GM18507 (cell line): ENCODE measurements at places on chromosomes 3 and 15.

GRCh38 chr3:82087958-82088357 is 326.5 kb upstream of the GBE1 start:
- DNase-seq, result no peak

DNA sequence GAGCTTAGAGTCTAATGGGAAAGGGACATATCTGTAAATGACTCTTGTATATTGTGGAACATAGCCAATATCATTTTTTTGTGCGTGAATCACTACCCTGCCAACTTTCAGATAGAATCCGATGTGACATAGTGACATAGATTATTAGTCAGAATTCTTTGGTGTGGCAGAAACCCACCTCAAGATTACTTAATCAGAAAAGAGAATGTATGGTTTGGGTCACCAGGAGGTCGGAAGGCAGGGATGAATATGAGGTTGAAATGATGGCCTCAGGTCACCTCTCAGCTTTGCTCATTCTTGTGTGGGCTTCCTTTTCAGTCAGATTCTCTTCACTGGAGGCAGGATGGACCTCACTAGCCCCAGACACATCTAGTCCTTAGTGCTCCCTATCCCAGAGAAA is 41.4 kb downstream of the SNAPC5 start:
- DNase-seq, result no peak

GRCh38 chr3:42094691-42095391 is 3.7 kb downstream of the TRAK1 start:
- no peak for DNase-seq

GRCh38 chr15:80550908-80551260 is 144.2 kb upstream of the ABHD17C start:
- no peak for DNase-seq

DNA sequence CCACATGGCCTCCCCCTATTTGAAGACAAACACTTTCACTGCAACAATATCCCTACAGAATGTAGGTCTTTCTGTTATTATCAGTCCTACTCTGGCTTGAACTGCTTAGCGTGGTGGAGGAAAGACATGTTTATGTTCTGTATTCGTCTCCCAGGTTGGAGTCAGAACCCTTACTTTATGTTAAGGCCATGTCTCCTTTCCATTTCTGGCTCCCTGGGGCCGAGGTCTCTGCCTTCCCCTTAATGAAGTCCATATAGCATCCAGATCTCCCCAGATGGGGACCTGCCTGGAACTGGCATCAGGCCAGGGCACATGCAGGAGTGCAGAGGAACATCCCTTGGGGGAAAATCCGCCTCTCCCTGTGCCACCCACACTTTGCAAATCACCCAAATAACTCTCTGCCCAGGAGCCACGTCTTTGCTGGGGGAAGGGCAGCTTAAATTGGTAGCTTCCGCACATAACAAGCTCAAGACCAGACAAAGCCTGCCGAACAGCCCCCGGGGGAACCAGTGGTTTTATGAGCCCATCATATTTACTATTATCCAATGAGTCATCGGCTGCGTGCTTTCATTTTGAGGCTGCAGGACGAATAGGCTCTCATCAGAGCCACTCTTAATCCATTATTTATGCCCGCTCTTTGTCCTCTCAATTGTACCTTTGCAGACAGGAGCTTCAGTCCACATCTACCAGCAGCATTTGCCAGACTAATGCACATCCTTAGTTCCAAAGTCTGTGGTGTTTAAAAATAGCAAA is 237.0 kb downstream of the UACA start:
- DNase-seq, result no peak

GRCh38 chr3:44482721-44483120 is 5.3 kb upstream of the ZNF445 start:
- DNase-seq, result no peak

GRCh38 chr3:56003129-56003528 is 465.1 kb downstream of the ERC2 start:
- DNase-seq, result no peak

GRCh38 chr3:4938281-4938982 is 40.8 kb upstream of the BHLHE40 start:
- DNase-seq, result no peak

DNA sequence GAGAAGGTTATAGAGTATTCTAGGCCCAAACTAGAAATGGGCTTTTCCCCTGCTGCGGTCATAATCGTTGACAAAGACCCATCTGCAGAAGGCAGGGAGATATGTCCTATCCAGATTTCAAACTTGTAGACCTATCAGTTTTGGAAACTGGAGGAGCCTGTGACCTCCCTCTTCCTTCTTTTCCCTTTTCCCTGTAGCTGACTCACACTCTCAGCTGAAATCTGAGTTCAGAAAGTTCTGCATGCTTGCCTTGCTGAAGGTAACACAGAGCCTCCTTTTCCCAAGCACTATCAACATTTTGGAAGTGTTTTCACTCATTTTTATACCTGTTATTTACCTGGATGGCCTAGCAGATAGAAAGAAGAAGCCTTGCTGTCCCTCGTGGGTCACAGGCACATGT is 59.1 kb upstream of the PSMD6 start:
- DNase-seq, result no peak
